Memory B cell (primary cell): ENCODE measurements at places on chromosomes 1 and 21.

DNA sequence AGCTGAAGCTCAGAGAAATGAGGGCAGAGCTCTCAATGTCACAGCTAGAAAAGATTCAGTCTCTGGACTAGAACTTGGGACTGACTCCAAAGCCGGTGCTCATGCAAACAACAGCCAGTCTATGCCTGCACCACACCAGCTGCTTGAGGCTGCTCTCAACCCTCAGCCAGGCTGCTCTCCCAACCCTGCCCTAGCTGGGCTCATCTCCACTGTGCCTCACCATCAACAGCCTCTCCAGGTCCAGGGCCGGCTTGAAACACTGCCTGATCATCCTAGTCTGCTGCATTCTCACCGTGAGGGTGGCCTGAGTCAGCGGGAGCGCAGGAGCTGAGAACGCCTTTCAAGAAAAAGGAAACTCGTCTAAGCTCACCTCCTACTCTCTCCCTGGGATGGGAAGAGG, 94.5 kb downstream of the PTPRU start:
- no peak for DNase-seq

GRCh38 chr1:156721535-156721934, 6.7 kb upstream of the METTL25B start:
- DNase-seq = no peak

GRCh38 chr21:42423685-42424084, 20.0 kb downstream of the UBASH3A start:
- no peak for DNase-seq

- DNase-seq = no peak
Observed at GRCh38 chr21:45030682-45031570, 43.5 kb upstream of the ADARB1 start.

DNA sequence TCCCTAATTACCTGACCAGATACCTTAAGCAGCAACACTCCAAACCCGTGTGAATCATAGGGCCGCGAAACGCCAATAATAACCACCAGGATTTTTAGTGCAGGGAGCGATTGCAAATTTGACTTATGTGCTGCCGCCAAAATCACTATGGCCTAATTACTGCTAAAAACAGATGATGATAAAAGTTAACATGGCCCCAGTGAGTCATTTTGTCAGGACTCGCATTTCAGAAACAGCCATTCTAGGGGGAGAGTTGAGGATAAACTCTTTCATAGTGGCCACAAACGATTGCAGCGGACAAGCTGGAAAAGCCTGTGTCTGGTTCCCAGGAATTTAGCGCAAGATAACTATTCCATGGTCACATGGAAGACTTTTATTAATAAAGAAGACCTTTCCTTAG, 103.4 kb downstream of the HLX start:
- DNase-seq = no peak

- no peak for DNase-seq
Observed at GRCh38 chr1:169109561-169110134, 3.2 kb downstream of the ATP1B1 start.
